ENCODE measurements at places on chromosomes 13 and 19.

DNA sequence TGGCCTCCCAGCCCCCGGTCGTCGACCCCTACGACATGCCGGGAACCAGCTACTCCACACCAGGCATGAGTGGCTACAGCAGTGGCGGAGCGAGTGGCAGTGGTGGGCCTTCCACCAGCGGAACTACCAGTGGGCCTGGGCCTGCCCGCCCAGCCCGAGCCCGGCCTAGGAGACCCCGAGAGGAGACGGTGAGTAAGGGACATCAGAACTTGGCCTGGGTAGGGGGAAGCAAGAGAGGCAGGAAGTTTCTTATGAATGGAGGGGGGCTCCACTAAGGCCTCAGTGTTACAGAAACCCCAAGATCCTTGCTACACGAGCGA is 2.9 kb downstream of the FOSB start:
- DNase-seq = no peak

DNA sequence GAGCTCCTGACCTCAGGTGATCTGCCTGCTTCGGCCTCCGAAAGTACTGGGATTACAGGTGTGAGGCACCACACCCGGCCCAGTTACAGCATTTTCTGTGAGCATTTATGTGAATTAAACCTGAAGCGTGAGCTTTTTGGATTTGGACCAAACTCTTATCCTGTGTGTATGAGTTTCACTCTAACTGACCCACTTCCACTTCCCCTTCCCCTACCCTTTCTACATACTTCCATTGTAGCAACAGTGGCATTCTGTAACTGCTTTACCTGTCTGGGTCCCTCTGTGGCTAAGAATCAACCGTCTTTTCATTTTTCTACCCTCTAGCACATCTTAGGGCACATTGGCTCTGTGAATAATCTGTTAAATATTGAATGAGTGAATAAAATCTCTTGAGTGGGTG is 16.2 kb downstream of the FRY start:
- DNase-seq = no peak

- no peak for DNase-seq
Measured at GRCh38 chr19:33574824-33575223, 46.9 kb upstream of the CHST8 start.

GRCh38 chr19:17484520-17485185 is 14.3 kb downstream of the SLC27A1 start:
- DNase-seq = no peak

DNA sequence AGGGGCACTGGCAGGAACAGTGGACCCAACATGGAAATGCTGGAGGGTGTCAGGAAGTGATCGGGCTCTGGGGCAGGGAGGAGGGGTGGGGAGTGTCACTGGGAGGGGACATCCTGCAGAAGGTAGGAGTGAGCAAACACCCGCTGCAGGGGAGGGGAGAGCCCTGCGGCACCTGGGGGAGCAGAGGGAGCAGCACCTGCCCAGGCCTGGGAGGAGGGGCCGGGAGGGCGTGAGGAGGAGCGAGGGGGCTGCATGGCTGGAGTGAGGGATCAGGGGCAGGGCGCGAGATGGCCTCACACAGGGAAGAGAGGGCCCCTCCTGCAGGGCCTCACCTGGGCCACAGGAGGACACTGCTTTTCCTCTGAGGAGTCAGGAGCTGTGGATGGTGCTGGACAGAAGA is 4.1 kb downstream of the KLK2 start:
- DNase-seq = no peak

- DNase-seq = peak; percentile 73
Measured at GRCh38 chr19:3178377-3178972, at the start of gene S1PR4. TSS of gene S1PR4 (plus strand) at chr19:3178769. CDS start at chr19:3178793, 24 bp downstream.

DNA sequence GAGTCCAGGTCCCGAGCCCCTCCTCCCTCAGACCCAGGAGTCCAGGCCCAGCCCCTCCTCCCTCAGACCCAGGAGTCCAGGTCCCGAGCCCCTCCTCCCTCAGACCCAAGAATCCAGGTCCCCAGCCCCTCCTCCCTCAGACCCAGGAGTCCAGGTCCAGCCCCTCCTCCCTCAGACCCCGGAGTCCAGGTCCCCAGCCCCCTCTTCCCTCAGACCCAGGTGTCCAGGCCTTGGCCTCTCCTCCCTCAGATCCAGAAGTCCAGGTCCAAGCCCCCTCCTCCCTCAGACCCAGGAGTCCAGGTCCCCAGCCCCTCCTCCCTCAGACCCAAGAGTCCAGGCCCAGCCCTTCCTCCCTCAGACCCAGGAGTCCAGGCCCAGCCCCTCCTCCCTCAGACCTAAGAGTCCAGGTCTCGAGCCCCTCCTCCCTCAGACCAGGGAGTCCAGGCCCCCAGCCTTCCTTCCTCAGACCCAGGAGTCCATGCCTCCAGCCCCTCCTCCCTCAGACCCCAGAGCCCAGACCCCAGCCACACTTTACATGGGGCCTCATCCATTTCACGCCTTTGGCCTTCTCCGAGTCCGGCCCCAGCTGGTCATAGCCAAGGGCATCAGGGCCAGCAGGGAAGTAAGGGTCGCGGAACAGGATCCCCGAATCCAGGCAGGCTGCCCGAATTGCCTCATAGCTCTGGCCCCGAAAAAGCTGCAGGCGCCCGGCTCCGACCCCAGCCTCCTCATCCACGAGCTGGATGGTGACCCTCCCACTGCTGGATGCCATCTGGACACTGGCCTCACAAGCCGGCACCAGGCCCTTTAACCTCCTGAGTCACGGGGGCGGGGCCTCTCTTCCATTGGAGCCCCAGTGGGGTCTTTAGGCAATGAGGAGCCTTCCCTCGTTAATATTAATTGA is 628 bp downstream of the CAPN12 start:
- no peak for DNase-seq

Data from activated naive CD4-positive, alpha-beta T cell treated with anti-CD3 and anti-CD28 coated beads for 36 hours (primary cell).